H1 (cell line): ENCODE measurements at places on chromosomes 12 and 14. TPM values are rescaled to one million over a fixed set of nuclear protein-coding genes. Genes with fewer than 3 reads are reported as not detected.

- no peak for DNase-seq
Observed at GRCh38 chr14:37254411-37254947, 56.7 kb downstream of the MIPOL1 start.

- no peak for DNase-seq
Observed at GRCh38 chr12:50985322-50985721, 33.0 kb downstream of the HIGD1C start.

DNA sequence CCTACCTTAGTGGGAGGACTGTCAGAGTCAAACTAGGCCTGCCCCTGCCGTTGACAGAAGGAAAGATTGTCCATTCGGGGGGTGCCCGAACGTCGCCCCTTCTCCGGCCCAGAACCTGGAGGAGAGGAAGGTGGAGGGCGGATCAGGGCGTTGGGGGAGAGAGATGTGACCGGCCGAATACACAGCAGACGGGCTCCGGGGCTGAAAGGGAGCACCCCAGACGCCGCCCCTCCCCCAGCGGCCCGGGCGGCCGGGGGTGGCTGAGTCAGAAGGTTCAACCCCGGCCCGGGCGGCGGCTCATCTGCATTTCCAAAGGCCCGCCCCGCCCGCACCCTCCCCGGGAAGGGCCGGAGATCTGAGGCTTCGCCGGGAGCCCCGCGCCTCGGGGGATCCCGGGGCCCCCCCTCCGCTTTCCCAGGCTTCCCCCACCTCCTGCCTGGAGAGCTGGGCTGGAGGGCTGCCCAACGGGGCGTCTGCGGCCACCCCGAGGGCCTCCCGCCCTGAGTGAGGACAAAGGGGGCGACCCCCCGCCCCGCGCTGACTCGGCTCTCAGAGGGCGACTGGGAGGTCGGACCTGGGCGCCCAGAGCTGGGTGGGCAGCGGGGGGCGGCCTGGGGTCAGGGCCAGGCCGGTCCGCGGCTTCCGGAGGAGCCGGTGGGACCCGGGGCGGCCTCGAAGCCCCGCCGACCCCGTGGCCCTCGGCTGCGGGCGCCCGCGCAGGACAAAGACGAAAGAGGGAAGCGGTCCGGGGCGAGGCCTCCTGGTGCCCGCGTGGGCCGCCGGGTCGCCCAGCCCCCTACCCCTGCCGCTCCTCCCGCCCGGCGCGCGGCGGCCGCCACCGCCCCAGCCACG, 3.7 kb upstream of the SETD1B start:
- no peak for DNase-seq

DNA sequence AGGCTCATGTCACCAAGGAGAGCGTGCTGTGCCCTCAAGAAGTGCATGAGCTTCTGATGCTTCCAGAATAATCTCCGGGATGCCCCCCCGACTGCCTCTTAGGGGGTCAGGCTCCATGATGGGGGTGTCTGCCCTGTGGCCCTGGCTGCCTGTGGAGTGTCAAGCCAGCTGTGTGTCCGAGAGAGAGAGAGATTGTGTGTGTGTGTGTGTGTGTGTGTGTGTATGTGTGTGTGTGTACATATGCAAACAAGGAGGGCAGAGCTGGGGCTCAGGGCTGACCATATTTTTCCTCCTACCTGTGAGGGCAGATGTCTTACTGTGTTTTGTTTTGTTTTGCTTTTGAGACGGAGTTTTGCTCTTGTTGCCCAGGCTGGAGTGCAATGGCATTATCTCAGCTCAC, 5.6 kb upstream of the ALDH2 start:
- DNase-seq, result no peak

Gene FOXA1
- total RNA-seq, result 0.17 and 0.20 TPM in 2 replicates

Gene SERPINA1
- not detected in 2 replicates for total RNA-seq
